ENCODE measurements at places on chromosomes 6 and 20.

- DNase-seq, result no peak
These were observed 761.9 kb upstream of the MMS22L start for GRCh38 chr6:98044791-98045470.

GRCh38 chr6:148957752-148958151 lies 210.9 kb downstream of the UST start:
- no peak for DNase-seq

DNA sequence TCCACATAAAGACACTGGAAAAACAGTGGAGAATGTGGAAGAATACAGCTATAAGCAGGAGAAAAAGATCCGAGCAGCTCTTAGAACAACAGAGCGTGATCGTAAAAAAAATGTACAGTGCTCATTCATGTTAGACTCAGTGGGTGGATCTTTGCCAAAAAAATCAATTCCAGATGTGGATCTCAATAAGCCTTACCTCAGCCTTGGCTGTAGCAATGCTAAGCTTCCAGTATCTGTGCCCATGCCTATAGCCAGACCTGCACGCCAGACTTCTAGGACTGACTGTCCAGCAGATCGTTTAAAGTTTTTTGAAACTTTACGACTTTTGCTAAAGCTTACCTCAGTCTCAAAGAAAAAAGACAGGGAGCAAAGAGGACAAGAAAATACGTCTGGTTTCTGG lies 57.1 kb downstream of the MAP3K4 start:
- DNase-seq, result no peak

DNA sequence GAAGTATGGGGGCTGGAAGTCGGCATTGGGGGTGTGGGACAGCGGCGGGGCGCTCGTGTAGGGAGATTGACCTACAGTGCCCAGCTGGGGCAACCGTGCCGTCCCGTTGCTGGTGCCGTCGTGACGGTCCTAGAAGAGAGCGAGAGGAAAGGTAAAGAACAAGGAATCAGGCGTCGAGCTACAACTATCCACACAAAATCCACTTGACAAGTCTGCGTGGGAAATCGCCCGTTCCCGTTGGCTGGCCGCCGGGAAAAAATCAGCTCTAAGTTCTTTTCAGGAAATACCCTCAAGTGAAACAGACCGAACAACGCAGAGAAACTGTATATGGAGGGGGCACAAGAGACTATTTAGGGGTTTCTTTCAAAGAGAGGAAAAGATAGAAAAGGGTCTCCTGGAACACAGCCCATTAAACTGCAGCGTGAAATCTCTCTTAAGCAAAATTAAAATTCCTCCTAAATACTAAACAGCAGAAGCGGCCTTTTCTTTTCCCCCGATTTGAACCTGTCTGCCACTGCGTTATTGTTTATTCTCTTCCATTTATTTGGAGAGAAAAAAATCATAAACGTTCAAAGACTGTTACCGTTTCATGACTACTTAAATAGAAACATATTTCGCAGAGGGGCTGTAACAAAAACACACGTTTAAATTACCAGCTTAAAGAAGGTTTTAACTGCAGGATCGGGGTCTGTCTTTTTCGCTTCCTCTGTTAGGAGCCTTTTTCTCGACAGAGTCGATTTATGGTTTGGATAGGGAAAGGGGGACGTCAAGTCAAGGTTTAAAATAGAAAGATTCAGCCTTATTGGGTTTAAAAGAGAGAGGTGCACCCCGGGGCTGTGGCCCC lies 4.4 kb downstream of the TFAP2A start:
- DNase-seq, result no peak

DNA sequence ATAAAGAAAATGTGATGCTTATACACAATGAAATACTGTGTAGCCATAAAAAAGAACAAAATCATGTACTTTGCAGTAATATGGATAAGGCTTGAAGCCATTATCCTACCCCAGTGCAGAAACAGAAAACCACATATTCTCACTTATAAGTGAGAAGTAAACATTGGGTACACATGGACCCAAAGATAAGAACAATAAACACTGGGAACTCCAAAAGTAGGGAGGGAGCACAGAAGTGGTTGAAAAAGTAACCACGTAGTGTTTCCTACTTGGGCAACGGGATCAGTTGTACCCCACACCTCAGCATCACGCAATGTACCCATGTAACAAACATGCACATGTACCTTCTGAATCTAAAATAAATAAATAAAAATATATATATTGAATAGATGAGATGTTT lies 8.2 kb downstream of the IRAK1BP1 start:
- DNase-seq, result no peak

DNA sequence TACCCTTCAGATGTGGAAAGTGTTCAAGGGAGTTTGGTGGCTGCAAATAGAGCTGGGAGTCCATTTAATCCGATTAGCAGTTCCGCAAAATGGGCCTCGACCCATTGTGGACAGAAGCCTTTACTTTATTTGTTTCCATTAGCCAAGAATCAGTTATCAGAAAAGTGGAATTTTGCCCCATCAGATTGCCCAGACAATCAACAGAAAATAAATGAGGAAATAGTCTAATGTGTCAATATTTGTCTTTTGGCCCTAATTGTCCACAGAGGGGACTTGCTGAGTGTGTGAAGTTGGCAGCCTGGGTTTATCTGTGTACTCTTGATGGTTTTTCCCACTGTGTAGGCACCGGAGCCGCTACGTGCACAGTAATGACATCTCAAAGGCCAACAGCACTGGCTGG lies 134.3 kb downstream of the LINC00237 start:
- no peak for DNase-seq

GRCh38 chr6:109867009-109867969 lies 110.8 kb upstream of the GPR6 start:
- DNase-seq, result no peak

- DNase-seq, result no peak
These were observed 195.6 kb upstream of the THBS2 start for GRCh38 chr6:169449221-169449620.
